ENCODE measurements at places on chromosomes 3 and 15.

GRCh38 chr3:54681706-54682105 is 246.2 kb downstream of the LRTM1 start:
- no peak for DNase-seq

DNA sequence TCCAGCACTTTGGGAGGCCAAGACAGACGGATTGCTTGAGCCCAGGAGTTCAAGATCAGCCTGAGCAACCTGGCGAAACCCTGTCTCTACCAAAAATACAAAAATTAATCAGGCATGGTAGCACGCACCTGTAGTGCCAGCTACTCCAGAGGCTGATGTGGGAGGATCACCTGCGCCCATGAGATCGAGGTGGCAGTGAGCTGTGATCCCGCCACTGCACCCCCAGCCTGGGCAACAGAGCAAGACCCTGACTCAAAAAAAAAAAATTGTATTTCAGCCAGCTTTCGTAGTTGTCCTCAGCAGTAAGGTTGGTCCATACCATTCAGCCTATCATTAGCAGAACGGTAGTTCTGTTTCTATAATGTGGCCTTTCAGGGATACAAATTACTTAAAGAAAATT is 66.6 kb upstream of the FURIN start:
- no peak for DNase-seq

GRCh38 chr3:127384717-127385539 is 97.1 kb upstream of the PRR20G start:
- DNase-seq: no peak

- peak; percentile 34 for DNase-seq
These were observed 2.3 kb downstream of the GORASP1 start for GRCh38 chr3:39104961-39105686.

DNA sequence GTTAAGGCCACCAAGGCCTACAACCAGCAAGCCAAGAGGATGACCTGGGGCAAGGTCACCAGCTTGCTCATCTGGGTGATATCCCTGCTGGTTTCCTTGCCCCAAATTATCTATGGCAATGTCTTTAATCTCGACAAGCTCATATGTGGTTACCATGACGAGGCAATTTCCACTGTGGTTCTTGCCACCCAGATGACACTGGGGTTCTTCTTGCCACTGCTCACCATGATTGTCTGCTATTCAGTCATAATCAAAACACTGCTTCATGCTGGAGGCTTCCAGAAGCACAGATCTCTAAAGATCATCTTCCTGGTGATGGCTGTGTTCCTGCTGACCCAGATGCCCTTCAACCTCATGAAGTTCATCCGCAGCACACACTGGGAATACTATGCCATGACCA is 3.6 kb downstream of the CXCR6 start:
- no peak for DNase-seq

GRCh38 chr15:91049378-91050127 is 27.2 kb upstream of the VPS33B start:
- DNase-seq: peak; percentile 59

- no peak for DNase-seq
These were observed 36.0 kb downstream of the TSPAN3 start for GRCh38 chr15:77034695-77035489.

GRCh38 chr3:197680955-197681521 is 55.7 kb downstream of the RUBCN start:
- no peak for DNase-seq

DNA sequence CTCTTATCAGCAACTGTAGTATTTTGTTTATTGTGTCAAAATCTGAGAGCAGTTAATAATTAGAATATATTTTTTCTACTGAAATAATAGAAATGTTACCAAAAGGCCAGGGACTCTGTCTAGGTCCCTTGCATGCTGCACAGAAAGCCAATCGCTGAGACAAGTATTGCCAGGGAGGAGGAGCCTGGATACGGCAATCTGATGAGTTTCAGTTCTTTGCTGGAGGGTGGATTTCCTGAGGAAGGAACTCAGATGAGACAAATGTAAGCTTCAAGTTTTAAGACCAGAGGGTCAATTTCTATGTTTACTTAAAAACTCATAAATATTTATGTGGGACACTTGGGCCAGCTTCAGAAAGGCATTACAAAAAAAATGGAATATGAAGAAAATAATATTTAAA is 252.2 kb downstream of the GABRG3 start:
- DNase-seq: no peak

DNA sequence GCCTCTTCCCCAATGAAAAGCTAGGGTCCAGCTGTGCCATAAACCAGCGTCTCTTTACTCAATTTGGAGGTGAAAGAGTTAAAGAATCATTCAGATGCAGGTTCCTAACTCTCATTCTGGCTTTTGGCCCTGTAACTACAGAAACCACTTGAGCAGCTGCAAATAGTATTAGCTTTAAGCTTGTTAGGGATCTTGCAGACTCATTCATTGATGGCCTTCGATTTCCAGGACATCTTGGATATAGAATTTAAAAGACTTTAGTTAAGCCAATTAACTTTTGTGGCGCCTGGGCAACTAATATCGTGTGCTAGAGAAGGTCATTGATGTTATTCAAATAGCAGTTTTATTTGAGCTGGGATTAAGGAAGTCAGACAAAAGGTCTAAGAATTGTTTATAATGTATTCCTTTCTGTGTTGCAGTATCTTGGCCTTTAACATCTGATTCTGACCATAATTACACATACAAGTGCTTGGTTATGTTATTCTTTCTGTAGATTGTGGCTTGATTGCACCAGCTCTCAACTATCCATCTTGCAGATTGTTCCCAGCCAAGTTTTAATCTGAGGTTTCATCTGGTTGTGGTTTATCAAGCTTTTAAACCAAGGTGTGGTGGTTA is 185.3 kb downstream of the CACNA2D3 start:
- DNase-seq: no peak

DNA sequence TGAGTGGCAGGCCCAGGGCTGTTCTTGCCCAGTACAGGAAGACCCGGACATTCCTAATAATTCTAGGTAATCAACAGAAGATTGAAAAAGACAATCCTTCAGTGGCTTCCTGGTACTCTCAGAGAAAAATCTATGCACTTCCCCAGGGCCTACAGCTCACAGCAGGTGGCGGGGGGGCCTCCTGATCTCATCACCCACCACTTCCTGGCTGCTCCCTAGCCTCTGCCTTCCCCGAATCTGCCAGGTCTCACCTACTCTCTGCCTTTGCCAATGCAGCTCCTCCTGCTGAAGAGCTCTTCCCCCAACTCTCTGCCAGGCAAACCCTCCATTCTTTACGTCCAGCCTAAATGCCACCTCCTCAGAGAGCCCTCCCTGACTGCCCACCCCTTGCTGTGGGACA is 37.5 kb downstream of the EHD4 start:
- DNase-seq: no peak

DNA sequence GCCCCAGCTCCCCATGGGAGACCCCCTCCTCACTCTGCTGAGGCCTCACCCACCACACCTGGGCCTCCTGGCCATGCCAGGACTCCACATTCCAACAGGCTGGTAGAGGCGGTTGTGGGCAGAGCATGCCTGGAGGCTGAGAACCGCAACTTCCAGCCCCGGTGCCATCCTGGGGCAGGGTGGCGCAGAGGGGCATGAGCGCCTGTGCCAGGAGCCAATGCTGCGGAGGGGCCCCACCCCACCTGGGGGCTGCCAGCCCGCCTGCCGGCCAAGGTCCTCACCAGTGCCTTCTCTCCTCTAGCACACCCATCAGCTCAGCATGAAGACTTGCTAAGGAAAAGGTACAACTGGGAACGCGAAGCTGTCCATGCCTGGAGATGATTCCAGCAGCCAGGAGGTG is 34.3 kb upstream of the SLC6A6 start:
- DNase-seq: no peak

- no peak for DNase-seq
These were observed 22.8 kb downstream of the MYO1E start for GRCh38 chr15:59349680-59350420.

- no peak for DNase-seq
These were observed 61.8 kb downstream of the SCN5A start for GRCh38 chr3:38587548-38588131.

DNA sequence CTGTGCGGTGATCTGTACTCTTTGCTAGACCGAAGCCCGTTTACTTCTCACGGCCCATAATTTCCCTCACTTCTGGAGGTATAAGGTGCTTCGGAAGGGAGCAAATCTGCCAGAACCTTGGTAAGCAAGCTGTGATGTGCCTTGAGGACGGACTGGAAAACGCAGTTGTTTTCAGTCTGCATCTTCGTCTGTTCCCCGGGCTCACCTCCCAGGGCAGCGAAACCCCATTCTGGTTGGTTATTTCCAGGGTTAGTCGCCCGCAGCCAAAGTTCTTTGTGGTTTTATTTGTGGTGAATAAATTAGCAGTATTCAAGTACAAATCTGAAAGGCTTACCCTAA is 401 bp downstream of the RAMAC start:
- peak; percentile 31 for DNase-seq

- DNase-seq: no peak
These were observed 175.9 kb downstream of the OTOL1 start for GRCh38 chr3:161672478-161672877.

DNA sequence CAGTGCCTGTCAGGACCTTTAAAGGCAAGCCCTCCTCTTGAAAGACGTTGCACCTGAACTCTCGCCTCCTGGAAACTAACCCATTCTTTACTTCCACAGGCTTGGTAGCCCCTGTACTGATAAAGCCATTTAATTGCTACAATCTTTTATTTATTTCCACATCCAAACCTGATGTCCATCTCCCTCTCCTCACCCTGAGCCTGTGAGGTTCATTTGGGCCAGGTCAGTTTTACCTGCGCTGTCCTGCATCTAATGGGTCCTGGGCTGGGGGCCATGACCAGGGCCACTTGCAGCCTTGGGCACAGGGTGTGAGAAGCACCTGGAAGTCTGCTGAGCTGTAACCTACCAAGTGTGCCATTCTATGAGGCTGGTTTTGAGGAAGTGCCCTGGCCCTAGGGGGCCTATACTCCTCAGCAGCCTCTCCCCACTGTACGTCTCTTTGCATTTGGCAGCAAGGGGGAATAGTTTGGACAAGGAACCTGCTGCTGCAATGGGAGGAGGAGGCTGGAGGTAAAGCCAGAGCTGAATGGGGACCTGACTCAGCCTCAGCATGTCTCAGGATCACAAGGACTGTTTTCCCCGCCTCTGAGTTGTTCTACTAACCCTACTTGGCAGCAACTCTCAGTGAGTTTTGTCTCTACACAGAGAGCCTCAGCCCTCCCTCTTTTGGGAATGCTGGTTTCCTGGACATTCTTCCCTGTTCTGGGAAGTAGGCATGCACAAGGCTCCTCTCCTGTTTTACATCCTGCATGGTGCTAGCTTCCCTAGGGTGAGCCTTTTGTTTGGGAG is 53.8 kb downstream of the WDR76 start:
- no peak for DNase-seq

DNA sequence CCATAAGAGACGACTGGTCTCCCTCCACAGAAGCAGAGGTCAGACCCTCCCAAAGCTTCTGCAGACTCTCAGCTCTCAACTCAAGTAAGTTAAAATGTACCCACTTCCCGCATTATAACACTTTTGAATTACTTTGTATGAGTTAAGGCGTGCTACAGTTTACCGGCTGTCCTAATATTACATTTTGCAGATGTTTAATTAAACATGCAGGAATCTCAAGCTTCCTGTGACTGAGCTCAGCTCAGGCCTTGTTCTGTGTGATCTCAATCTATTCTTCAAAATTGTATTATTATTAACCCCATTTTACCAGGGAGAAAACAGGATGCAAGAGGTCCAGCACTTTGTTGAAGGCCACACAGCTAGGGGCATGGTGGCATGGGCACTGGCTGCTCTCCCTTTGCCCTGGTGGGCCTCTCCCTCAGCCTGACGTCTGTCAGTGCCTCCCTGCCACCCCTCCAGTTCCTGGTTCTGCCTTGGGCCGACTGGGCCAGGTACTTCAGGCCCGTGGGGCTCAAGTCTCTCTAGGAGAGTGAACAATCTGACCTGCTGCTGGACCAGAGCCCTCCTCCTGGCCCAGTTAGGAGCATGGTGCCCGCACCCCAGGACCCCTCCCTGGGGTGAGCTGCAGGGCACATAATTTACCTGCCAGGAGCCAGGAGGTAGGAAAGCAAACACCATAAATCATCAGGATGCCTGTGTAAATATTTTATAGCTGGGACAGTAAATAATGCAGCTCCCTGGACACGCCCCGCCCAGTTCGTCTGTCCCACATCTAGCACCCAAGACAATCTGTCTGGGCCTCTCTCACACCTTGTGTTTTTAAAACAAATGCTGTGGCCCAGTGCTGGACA is 14.9 kb upstream of the RFT1 start:
- peak; percentile 59 for DNase-seq

DNA sequence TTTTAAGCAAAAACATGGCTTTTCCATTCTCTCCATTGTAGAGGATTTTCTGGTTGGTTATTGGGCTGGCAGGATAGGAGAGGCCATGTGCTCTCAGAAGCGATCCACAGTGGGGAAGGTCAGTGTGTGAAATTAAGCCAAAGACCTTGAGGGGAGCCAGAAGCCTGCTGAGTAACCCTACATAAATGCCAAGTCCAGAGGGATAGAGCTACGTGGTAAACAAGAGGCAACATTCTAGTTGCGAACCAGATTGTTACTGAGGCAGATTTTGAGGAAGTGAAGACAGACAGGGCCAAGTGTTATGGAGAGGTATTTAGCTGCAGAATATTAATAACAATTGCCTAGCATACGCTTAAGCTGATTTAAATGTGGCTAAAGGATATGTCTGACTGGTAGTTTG is 592.8 kb upstream of the GBE1 start:
- no peak for DNase-seq

DNA sequence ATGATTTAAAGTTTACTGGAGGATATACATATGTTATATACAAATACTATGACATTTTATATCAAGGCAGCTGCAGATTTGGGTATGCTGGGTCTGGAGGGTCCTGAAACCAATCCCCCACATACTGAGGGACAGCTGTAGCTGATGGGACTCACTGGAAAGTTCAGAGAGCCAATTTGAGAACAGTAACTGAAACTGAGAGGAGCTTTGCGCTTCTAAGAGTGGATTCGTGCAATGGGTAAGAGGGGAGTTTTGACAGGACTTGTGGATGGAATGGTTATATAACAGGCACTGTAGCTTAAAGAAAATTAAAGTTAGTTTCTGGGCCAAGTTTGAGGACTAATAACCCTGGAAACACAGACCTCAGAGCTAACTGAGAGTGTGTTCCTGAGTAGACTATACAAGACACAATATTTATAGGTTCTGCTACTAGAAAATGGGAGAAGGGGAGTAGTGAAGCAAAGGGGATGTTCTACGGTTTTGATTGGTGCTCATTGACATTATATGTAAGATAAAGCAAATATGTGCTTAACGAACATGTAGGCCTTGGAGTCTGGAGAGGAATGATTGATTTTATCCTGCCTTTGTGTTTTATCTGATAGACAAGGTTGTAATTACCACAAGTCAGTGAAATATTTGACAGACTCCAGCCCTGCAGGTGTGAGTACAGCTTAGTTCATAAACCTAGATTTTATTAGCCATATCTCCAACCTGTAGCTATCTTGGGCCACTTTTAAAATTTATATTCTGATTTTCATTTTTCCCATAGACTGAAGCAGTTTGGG is 4.8 kb upstream of the ZMAT3 start:
- DNase-seq: peak; percentile 24

DNA sequence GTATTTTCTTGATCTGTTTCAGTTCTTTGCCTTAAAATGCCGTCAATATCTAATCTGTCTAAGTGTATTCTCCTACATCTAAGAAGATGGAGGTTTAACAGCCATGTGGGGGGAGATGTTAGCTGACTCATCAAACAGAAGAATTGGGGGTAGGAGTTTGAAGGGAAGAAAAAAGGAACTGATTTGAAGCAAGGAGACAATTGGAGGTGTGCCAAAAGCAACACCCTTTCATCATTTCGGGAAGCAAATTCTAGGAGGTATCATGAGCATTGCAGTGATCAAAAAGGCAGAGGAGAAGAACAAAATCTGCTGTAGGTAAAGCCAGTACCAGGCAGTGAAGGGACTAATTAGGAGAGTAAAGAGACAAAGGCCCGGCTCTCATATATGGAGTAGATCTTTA is 337.3 kb upstream of the TBC1D5 start:
- no peak for DNase-seq

Measured in NCI-H146 (cell line).